ENCODE measurements at places on chromosomes 4 and X. TPM values are rescaled to one million over a fixed set of nuclear protein-coding genes. Genes with fewer than 3 reads are reported as not detected.

Gene MAGEA12
- not detected for total RNA-seq

Gene TCEAL5
- not detected for total RNA-seq

DNA sequence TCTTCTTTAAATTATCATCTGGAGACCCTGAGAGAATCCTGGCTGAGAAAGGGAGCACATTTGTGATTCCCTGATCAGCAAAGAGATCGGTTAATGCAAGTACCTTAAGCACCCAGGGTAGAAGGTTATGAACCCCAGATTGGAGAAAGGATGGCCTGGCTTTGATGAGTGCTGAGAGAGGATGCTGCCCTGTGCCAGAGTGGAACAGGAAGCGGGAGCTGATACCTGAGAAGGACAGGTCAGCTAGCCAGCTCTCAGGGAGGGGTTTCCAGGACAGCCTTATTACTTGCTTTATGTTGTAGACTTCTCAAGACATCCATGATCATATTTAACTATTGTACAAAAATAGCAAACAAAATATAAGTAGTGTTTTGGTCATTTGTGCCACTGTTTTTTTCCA, 141.9 kb downstream of the GATB start:
- H3K27me3 ChIP-seq: no peaks in the 10 kb centered on the region
- H3K27ac ChIP-seq: no peak overlapping the region
- H3K4me3 ChIP-seq: no peak overlapping the region
- no peak for DNase-seq

DNA sequence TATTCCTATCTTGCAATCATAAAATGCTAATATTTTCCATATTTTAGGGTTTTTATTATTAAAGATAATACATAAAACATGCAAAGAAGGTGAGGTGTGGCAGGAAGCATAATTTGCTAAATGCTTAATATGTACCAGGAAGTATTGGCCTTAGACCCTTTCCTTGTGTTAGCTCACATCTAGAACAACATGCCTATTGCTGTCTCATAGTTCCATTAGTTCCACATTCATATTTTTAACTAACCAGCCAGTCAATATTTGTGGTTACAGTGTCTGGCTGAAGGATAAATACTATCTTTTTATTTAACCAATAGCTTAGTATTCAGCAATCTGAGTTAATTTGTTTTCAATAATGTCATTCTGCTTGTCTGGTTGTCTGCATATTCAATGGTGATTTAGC, 432.6 kb downstream of the INPP4B start:
- H3K4me3 ChIP-seq: no peak overlapping the region
- H3K36me3 ChIP-seq: no peaks in the 10 kb centered on the region
- no peaks in the 10 kb centered on the region for H3K27me3 ChIP-seq
- DNase-seq: no peak

GRCh38 chr4:75057369-75057768, 124.5 kb downstream of the PARM1 start:
- H3K27me3 ChIP-seq: no peaks in the 10 kb centered on the region
- no peaks in the 10 kb centered on the region for H3K4me1 ChIP-seq
- no peaks in the 10 kb centered on the region for H3K36me3 ChIP-seq
- peak; percentile 79 for DNase-seq
- H3K27ac ChIP-seq: no peak overlapping the region

All from upper lobe of left lung (tissue), 6 donors.